ENCODE measurements at places on chromosomes 16 and 17. TPM values are rescaled to one million over a fixed set of nuclear protein-coding genes. Genes with fewer than 3 reads are reported as not detected.
A peak's percentile ranks its signal among the peaks of the same experiment; 100 is the strongest.

GRCh38 chr16:66548868-66549267 lies 1.1 kb downstream of the TK2 start:
- H3K4me1 ChIP-seq, result peaks cover 3% of the 10 kb centered on the region
- peak overlapping the region; percentile 67 for H3K4me3 ChIP-seq
- no peaks in the 10 kb centered on the region for H3K36me3 ChIP-seq

DNA sequence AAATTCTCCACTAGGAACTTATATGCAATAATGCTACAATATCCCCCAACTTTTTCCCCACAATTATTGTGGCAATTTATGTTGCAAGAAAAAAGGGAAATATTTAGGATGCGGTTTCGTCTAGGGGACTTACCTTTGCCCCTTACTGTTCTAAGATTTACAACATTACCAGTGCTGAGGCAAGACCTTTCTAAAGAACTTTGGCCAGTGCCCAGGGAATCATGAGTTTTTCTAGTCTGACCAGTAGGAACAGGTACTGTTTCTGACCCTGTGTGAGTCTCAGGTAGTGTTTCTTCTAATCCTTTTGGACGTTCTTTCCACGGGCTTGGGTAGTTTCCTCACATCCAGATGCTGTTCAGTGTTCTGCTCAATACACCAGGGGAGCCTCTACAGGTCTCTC lies 373.7 kb downstream of the HAPSTR1 start:
- H3K27ac ChIP-seq, result no peak overlapping the region
- no peaks in the 10 kb centered on the region for H3K4me1 ChIP-seq

DNA sequence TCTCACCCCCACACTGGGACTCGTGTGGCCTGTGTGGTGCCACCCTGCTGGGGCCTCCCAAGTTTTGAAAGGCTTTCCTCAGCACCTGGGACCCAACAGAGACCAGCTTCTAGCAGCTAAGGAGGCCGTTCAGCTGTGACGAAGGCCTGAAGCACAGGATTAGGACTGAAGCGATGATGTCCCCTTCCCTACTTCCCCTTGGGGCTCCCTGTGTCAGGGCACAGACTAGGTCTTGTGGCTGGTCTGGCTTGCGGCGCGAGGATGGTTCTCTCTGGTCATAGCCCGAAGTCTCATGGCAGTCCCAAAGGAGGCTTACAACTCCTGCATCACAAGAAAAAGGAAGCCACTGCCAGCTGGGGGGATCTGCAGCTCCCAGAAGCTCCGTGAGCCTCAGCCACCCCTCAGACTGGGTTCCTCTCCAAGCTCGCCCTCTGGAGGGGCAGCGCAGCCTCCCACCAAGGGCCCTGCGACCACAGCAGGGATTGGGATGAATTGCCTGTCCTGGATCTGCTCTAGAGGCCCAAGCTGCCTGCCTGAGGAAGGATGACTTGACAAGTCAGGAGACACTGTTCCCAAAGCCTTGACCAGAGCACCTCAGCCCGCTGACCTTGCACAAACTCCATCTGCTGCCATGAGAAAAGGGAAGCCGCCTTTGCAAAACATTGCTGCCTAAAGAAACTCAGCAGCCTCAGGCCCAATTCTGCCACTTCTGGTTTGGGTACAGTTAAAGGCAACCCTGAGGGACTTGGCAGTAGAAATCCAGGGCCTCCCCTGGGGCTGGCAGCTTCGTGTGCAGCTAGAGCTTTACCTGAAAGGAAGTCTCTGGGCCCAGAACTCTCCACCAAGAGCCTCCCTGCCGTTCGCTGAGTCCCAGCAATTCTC lies 27.4 kb downstream of the STH start:
- H3K36me3 ChIP-seq, result peaks cover 1% of the 10 kb centered on the region
- H3K4me1 ChIP-seq, result no peaks in the 10 kb centered on the region
- no peak for DNase-seq
- H3K4me3 ChIP-seq, result no peak overlapping the region

The OR1E2 gene
- total RNA-seq, result not detected

- H3K27ac ChIP-seq, result no peak overlapping the region
- H3K36me3 ChIP-seq, result no peaks in the 10 kb centered on the region
- H3K27me3 ChIP-seq, result no peaks in the 10 kb centered on the region
Measured at GRCh38 chr17:63950940-63951907, 19.1 kb upstream of the CD79B start.

- no peaks in the 10 kb centered on the region for H3K4me1 ChIP-seq
- no peak for DNase-seq
- H3K4me3 ChIP-seq, result no peak overlapping the region
Measured at GRCh38 chr16:88770461-88771293, 14.3 kb downstream of the PIEZO1 start.
